HFF-Myc (cell line): ENCODE measurements at places on chromosomes 12 and 14.

DNA sequence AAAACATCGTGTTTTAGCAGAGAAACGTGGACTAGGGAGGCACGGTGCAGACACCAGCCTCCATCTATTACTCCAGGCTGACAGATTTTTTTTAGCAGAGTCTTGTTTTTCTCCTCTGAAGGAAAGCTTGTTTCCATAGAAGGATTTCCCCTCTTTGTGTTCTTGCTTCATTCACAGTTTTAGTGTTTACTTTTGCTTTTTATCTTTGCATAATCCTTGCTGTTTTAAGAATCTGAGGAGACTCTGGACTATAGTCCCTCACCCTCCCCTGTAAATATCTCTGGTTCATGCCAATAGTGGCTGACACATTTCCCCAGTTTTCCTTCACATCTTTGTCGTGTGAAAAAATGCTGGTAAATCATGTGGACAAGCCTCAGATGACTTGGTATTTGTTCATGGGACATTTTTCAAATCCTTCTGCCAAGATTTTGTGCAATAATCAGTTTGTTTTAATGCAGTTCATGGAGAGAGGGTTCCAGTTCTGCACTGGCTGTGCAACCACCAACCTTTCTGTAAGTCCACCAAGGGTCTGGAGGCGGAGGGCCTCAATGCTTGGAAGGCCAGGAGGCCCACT, 39.9 kb upstream of the TMCC3 start:
- no peak for DNase-seq

- DNase-seq: no peak
Measured at GRCh38 chr14:95309261-95310051, 10.3 kb downstream of the CLMN start.

DNA sequence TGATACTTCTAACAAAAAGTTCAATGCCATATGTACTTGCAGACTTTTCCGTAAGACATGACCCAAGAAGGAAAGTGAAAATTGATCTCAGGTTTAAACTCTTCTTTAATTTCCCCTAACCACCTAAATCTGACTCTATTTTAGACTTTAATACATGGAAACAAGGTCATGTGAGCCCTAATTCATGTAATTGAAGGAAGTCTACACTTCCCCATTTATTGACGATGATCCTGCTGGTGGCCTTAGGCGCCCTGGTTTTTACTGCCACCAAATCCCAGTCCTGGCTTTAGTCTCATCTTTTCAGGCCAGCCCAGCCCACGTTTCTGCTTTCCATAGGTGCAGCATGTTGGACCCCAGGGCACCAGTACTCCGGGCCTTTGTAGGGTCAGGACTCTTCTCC, 157.9 kb downstream of the PELI2 start:
- DNase-seq: no peak

DNA sequence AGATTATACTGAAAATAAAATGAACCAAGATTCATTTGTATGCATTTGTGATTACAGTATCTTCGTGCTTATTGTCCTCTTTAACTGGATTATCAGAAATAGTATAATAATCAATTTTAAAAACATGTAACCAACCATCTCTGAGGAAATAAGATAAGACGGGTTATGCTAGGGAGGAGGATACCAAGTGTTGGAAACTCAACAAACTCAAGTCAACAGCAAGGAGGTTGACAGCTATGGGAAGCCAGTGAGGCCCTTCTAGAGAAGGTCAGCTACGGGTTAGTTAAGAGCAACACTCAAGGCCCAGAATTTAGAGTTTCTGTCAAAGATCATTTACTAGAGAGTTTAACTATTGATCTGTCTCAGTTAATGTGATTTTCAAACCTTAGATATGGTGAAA, 137.2 kb downstream of the PDZRN4 start:
- DNase-seq: no peak

DNA sequence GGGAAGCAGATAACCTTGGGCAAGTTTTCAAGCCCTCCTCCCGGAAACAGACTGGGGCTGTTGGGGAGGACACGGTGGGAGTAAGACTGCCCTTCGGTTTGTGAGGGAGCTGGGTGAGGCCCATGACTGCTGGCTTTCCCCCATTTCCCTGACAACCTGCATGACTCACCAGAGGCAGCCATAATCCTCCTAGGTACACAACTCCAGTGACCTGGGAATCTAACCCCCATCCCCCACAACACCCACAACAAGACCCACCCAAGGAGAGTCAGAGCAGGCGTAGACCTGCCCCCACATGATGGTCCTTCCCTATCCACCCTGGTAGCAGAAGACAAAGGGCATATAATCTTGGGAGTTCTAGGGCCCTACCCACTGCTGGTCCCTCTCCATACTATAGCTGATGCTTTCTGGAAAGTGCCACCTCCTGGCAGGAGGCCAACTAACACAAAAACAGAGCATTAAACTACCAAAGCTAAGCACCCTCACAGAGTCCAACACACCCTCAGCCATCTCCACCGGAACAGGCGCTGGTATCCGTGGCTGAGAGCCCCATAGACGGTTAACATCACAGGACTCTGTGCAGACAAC, 14.8 kb downstream of the DDX24 start:
- DNase-seq: no peak
